ENCODE measurements at places on chromosomes 12 and 14.
A peak's percentile ranks its signal among the peaks of the same experiment; 100 is the strongest.

- peak; percentile 74 for DNase-seq
Measured at GRCh38 chr14:56119201-56119981, 1.2 kb downstream of the PELI2 start.

DNA sequence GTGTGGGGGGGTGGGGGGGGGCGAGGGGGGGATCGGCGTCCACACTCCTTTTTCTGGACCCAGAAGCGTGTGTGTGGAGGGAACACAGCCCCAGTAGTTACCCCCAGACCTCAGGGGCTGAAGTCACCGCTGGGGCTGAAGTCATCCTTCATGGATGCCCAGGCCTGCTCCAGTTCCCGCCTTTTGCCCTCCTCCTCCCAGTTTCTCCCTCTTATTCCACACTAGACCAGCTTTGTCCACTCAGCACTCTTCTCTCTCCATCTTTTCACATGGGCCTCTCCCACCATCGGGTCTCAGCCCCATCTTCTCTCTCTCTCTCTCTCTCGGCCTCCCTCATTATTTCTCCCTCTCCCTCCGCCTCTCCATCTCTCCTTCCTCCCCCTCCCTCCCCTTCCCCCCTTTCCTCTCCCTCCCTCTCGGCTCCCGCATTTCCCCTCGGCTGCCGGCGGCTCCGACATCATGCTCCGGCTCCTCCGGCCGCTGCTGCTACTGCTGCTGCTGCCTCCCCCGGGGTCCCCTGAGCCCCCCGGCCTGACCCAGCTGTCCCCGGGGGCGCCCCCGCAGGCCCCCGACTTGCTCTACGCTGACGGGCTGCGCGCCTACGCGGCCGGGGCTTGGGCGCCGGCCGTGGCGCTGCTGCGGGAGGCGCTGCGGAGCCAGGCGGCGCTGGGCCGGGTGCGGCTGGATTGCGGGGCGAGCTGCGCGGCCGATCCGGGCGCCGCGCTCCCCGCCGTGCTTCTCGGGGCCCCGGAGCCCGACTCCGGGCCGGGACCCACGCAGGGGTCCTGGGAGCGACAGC, at the start of gene P3H3:
Gene P3H3 (plus strand): TSS at position 426 of the 799 bp plus-strand sequence. CDS start 34 bp downstream, at position 460.
- DNase-seq, result peak; percentile 78

DNA sequence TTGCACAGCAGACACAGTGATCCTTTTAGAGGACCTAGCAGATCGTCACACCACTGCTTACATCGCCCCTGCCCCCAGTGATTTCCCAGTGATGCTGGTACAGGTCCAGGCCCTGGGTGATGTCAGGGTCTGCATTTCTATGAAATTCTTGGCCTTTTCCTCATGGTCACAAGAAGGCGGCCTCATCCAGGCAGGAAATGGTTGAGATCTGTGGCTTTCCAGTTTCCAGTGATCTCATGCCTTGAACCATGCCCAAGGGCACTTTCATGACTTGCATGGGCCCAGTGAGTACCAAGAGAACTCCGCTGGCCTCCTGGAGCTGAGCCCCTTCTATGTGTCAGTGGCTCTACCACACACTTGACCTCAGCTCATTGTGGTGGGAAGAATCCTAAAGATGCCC, 41.9 kb upstream of the BDKRB2 start:
- no peak for DNase-seq

- no peak for DNase-seq
Measured at GRCh38 chr14:93538413-93538812, 107.7 kb downstream of the UNC79 start.

DNA sequence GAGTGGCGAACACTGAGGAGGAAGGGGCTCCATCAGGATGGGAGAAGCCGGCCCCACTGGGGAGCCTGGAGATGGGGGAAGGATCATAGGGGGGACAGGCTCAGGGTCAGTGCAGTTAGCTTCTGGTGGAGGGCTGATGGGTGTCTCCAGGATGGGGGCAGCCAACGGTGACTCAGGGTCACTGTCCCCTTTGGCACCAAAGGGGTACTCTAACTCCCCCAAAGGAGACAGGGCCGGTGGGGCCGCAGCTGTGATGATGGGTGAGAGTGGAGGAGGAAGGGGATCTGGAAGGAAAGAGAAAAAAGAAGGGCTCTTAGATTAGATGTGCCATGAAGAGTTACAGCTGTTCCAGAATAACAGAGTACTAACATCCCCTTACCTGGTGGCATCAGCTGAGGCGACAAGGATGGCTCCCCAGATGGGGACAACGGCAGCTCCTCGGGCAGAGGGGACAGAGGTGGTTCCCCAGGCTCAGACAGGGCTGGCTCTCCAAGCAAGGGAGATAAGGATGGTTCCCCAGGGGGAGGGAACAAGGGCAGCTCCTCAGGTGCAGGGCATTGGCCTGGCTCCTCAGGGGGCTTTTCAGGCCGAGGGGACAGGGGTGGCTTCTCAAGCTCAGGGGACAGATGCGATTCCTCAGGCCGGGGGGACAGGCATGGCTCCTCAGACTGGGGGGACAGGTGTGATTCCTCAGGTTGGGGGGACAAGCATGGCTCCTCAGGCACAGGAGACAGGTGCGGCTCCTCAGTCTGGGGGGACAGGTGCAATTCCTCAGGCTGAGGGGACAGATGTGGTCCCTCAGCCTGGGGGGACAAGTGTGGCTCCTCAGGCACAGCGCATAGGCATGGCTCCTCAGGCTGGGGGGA, 9.9 kb downstream of the KMT2D start:
- no peak for DNase-seq

- DNase-seq, result no peak
Measured at GRCh38 chr12:6643569-6644256, 3.5 kb downstream of the ACRBP start.

DNA sequence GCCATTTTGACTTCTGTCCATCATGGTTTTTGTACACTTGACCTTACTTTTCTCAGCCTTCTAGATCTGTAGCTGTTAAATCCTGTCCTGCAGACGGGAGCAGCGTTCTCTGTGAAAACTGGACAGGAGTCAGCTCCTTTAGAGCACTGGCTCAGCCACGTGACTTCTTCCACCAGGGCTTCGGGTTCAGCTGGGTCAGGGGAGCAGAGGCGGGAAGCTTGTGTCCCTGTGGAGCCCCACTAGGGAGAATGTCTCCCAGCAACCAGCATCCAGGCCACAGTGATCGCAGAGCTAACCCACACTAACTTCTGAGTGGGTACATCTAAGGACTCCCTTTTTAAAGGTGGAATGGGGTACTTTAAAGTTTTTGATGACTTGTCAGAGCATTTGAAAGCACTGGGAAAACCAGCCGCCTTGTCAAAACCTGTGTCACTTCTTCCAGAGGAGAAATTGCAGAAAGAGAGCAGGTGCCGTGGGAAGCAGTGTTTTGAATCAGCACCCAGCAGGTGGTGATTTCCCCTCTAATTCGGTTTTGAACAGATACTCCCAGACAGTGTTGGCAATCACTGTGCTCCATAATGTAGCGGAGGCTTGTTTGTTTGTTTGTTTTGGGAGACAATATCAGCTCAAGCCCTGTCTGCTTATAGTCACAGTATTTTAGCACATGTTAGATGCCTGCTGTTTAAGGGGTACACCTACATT, 17.9 kb downstream of the DERA start:
- DNase-seq, result no peak

GRCh38 chr14:36515105-36515593, 4.9 kb downstream of the NKX2-1 start:
- DNase-seq, result no peak

GRCh38 chr12:57235728-57236131, 6.2 kb downstream of the SHMT2 start:
- no peak for DNase-seq

- no peak for DNase-seq
Measured at GRCh38 chr12:86234316-86234855, 21.8 kb downstream of the MGAT4C start.

DNA sequence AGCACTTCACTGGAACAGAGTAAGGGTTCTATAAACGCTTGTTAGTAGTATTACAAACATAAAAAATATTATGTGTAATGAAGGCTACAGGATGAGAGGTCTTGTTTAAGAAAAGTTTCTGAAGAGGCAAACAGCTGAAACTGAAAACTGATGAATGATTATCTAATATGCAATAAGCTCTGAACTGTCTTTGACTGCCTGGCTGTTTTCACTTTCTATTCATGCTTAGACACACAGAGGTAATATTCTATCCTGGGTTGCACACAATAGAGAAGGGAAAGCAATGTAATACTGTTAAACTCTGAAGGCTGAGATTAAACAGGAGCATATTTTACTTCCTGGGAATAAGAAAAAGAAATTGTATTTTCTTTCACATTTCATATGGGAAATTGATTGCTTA, 251.3 kb downstream of the ALX1 start:
- DNase-seq, result no peak

DNA sequence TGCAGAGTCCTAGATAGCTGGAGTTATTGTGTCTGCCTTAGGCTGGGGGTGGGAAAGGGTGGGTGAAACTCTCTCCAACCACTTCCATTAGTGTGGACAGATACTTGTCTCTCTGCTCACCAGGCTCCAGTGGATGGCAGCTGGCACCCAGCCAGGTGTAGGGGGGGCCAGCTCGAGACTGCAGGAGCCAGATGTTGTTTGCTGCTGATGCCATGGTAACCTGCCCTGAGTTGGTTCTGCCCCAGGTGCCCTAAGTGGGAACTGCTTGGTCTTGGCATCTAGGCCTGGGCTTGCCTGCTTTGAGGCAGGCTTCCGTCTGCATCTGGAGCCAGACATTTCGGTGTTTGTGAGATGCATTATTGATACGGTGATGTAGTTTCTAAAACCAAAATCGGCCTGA, 82.2 kb downstream of the ADCK1 start:
- DNase-seq, result peak; percentile 54

DNA sequence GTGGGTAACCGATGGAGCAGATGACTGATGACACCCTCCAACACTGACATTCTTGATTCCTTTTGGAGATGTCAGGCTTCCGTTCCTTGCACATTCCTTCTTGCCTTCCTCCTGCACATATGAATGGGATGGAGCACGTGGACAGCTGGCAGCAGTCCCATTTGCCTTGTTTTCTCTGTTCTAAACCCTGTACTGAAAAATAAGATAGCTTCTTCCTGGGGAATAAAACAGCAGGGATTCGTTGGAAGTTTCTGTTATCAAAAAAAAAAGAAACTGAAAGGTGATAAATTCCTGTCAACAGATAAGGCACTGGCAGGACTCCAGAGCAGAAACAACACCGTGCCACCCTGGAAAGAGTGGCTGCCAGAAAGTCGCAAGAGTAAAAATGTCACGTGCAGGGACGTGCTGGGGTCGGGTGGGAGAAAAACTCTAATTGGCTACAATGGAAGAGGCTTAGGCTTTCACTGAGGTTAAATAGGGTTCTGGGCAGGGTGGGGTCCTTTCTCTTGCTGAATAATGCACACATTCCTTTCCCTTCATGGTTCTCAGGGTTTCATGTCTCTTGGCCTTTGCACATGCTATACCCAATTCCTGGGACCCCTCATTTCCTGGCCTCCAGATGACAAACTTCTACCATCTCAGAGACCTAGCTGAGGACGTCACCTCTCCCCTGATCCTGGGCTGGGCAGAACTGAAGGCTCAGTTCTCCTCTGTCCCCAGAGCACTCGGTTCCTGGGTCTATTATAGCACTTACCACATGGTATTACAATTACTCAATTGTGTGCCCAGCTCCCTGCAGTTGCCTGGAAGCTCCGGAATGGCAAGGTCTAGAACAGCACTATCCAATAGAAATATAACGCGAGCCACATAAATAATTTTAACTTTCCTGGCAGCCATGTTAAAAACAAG, 7.0 kb upstream of the NUAK1 start:
- DNase-seq, result no peak

DNA sequence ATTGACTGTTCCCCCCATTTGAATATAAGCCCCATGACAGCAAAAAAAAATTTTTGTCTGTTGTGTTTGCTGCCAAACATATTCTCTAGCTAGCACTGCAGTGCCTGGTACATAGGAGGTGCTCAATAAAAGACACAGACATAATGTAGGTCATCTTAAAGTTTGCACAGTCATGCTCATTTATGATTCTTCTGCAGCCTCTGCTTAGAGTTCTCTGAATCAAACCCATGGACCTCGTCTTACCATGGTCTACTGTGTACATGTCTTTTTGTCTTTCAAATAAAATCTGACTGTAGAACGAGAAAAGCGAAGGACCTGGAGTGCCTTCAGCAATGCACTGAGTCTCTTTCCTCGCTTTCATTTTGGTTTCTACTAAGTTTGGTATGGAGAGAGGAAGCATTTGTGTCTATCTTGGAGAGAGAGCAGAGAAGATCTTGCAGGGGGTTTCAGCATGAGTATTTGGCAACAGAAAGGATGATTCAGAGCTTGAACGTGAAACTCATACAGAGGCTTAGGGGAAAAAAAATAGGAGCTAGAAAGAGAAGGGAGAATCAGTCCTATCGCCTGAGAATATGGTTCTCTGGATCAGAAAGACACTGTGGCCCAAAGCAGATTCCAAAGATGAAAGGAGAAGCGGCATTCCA, 38.8 kb upstream of the TMCC3 start:
- DNase-seq, result no peak

DNA sequence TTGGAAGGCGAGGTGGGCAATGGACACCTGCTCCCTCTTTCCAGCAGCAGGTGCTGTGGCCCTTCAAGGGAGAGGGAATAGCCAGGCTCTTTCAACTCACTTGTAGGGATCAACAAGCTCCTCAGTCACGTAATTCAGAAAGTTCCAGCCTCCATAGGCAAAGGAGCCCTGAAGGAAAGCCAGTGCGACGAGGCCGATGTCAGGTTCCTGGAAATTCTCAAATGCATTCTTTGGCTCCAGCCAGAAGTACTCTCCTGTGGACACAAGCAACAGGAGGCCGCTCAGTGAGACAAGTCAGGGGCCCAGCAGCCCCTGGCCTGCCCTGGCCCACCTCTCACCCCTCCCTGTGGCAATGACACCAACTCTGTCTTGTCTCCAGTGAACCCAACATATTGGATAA, 21.3 kb upstream of the CEBPE start:
- no peak for DNase-seq

DNA sequence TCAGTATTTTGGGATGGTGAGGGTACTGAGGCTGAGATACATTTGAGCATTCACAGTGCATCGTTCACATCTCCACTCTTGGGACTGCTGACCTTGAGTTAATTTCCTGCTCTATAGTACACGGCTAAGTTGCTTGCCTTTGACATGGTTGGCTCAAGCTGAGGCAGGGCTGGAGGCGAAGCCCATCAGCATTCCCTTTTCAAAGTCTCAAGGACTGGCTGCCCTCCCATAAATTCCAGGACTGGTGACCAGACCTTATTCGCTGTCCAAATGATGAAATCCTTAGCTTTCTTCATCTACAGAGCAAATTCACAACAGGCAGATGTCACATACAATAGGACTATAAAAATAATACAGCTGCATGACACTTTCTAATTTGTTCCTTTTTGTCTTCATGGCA, 85.9 kb downstream of the SSPN start:
- no peak for DNase-seq

- DNase-seq, result no peak
Measured at GRCh38 chr12:113138826-113139225, 3.3 kb upstream of the RASAL1 start.
